ENCODE measurements at places on chromosomes 4 and X.

GRCh38 chr4:169189372-169189771 is 81.4 kb downstream of the SH3RF1 start:
- no peak for DNase-seq

GRCh38 chr4:37715889-37716402 is 29.8 kb upstream of the RELL1 start:
- DNase-seq, result no peak

DNA sequence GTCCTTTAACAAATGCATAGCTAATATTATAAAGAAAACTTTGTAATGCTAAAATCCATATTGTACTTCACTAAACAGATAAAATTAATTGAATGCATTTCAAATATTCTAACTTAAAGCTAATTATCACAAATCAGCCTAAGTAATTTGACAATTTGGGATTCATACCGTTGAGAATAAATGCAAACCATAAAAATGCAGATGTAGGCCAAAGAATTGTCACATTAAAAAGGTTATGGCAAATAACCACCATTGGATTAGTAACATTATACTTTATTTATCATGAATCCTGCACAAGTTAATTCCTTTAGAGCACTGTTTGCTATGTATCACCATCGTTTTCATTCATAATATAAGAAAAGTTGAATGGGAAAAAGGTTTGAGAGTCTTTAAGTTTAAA is 301.0 kb downstream of the LDB2 start:
- no peak for DNase-seq

GRCh38 chr4:81030981-81031791 is 678 bp downstream of the BMP3 start:
- DNase-seq, result no peak

GRCh38 chr4:31108762-31109161 is 388.6 kb downstream of the PCDH7 start:
- DNase-seq, result no peak

GRCh38 chrX:67720344-67720743 is 176.5 kb downstream of the AR start:
- no peak for DNase-seq

- DNase-seq, result no peak
These were observed 192.5 kb upstream of the TTC29 start for GRCh38 chr4:147138171-147138570.

DNA sequence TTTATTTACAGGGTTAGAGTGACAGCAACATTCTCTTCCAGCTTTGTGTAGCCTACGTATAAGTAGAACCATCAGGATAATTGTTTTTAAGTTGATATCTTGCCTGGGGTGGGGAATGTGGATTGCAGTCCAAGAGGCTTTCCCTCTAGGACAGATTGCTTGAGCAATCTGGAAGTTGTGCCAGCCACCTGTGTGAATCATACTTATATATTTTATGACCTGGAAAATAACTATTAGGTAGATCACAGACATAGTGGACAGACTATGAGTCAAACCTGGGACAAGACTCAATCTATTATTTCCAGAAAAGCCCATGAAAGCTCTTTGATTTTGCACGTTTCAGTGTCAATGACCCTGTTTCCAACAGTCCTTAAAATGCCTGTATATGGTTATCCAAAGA is 98.9 kb downstream of the TLL1 start:
- no peak for DNase-seq

- no peak for DNase-seq
These were observed 4.1 kb downstream of the ANXA10 start for GRCh38 chr4:168096407-168096784.

DNA sequence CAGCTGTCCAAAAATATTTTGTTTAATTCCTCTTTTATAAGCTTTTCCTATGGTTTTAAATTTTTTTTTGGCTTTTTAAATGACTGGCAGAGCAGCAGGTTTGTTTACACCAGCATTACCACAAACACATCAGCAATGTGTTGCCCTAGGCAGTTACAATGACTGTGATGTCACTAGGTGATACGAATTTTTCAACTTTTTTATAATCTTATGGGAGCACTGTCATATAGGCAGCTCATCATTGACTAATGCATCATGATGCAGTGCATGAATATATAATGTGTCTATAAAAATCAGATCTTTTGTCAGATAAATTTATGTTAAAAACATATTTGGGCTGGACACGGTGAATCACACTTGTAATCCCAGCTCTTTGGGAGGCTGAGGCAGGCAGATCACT is 231.6 kb upstream of the SLIT2 start:
- no peak for DNase-seq

DNA sequence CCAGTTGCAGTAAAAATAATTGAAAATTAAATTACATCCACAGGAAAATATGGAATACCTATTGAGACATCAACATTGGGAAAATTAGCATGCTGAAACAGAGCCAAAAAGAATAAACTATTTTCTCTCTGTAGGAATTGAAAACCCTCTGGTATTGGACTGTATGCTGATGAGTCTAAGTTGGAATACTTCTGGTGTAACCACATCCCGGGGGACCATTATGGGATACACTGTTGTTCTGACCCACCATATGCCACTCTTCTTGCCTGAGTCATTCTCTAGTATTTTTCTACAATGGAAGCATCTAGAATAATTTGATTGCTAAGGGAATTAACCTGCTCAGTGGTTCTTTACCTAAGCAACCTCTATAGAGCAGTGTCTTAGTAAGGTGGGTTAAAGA is 640.7 kb upstream of the AGA start:
- no peak for DNase-seq
